ENCODE measurements at places on chromosomes 6 and 20.

DNA sequence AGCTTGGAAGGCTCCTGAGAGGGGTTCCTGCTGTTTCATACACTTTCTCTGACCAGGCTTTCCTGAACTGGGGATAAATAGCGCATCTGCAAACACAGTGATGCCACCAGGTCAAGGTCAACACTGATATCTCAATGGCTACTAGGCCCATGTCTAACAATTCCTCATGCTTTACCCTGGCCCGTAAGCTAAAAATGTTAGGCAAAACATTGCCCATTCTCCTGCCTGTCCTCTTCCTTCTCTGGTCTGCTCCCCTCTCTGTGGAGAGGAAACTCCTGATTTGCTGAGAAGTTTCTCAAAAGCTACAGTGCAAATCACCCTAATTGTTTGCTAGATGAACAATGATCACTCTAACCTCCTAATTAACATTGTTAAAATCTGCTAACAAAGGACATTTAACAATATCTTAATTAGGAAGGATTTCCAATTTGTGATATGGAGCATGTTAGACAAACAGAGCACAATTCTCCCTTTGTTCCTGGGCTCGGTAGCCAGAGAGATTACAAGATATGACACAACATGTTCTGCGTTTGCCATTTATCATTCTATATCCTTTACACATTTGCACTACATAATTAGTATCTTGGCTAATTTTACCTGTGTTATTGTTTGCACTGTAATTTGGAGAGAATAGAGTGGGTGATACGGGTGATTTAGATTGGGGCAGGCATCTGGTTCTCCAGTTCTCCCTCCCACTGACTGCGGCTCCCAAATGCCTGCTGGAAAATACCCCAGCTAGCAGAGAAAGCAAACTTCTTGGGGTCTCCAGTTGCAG is 266.8 kb downstream of the CD83 start:
- DNase-seq, result no peak
- peaks cover 5% of the 10 kb centered on the region for H3K4me1 ChIP-seq
- H3K36me3 ChIP-seq, result no peaks in the 10 kb centered on the region
- H3K27me3 ChIP-seq, result no peaks in the 10 kb centered on the region

DNA sequence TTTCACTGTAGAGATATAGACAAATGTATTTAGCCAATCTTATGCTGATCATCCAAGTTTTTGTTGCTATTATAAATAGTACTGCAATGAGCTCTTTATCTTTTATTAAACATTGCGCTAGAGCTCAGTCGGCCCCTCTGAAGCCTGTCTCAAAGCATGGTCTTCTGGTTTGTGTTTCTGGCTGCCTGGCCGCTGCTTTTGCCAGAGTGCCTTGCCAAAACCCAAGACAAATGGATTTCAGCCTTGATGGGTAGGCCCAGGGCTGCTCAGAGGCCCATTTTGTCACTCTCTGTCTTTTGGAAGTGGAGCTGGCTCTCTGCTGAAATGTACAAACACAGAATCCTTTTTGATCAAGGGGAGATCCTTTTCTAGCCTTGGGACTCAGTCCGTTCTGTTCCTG is 102.9 kb upstream of the KCNG1 start:
- no peak overlapping the region for H3K4me3 ChIP-seq
- DNase-seq, result no peak
- no peaks in the 10 kb centered on the region for H3K36me3 ChIP-seq
- no peak overlapping the region for H3K27ac ChIP-seq

- no peaks in the 10 kb centered on the region for H3K36me3 ChIP-seq
- peak; percentile 85 for DNase-seq
- H3K4me3 ChIP-seq, result no peak overlapping the region
- H3K4me1 ChIP-seq, result no peaks in the 10 kb centered on the region
Observed at GRCh38 chr6:119096721-119097565, 18.5 kb upstream of the FAM184A start.

DNA sequence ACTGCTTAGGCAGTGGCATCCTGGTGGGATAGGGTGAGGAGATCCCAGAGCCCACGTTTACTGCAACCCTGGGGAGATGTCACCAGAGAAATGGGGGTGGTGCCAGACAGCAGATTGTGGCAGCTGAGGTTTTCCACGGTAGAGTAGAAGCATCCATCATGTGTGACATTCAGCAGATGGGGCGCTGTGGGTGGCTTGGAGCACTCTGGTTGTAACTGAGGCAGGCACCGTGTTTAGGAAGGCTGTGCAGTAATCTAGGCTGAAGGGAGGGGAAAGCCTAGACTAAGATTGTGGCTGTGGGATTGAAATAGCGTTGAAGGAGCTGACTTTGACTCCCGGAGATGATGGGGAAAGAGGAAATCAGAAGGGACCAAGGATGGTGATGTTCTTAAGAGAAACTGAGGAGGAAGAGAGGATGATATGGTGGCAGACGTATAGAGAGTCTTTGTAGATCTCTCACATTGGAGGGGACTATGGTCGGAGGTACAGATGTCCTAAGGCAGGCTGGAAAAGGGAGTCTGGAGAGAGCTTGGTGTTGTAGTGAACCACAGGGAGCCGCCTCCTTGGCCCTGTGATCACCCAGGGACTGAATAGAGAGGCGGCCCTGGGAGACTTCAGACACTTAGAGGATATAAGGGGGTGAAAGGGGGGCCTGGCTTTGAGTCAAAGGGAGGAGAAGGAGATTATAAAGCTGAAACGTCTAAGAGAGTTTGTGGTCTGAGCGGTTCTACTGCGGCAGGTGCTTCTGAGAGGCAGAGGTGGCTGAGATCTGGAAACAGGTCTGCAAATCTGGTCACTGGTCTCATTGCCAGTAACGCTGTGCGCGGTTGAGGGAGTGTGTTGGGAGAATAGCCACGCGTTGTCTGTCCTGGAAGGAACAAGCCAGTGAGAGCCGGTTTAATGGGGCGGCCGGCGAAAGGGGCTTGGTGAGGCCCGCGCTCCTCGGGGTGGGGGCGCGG is 792 bp upstream of the MICA start:
- peak overlapping the region; percentile 51 for H3K4me3 ChIP-seq
- H3K36me3 ChIP-seq, result no peaks in the 10 kb centered on the region
- peak overlapping the region; percentile 59 for H3K27ac ChIP-seq
- no peaks in the 10 kb centered on the region for H3K27me3 ChIP-seq

DNA sequence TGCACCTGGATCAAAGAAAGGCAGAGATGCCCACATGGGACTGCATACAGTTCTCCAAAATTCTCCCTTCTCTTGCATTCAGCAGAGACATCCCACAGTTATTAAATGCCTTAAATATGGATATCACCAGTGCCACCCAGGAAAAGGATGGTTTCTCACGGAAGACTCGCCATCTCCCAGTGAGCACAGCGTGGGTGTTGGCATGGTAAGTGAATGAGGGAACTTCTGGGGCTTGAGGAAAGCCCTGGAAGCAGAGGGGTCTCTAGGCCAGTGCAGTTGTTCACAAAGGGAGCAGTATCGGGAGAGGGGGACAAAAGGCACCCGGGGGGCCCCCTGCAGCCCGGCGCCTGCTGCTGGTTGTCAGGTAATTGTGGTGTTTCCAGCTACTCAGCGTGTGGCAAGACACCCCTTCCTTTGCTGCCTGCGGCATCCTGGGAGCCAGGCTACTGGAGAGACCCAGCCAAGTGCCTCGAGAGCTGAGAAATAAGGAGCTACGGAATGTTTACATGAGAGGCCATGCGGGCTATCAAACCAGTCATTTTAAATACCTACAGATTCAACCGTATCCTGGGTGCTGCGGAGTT is 125.4 kb downstream of the PXDC1 start:
- peaks cover 12% of the 10 kb centered on the region for H3K4me1 ChIP-seq
- H3K27me3 ChIP-seq, result no peaks in the 10 kb centered on the region
- H3K27ac ChIP-seq, result no peak overlapping the region
- no peak for DNase-seq
- H3K36me3 ChIP-seq, result no peaks in the 10 kb centered on the region

DNA sequence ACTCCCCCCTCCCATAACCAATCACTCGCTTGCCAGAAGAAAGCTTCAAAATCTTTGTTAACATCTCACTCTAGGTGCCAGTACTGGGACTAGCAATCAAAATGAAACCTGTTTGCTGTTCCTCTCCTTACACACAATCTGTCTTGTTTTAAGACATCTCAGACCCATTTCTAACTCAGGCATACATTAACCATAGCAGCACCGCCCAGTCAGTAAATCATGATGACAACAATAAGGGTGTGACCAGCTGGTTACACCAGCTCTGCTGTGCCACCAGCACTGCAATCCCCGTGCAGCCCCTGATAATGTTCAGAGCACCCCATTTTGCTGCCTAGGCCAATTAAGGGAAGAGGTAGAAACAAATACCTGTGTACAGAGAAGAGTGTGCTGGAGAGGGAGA is 185.2 kb upstream of the TAB2 start:
- no peak overlapping the region for H3K27ac ChIP-seq
- no peak overlapping the region for H3K4me3 ChIP-seq
- peaks cover 15% of the 10 kb centered on the region for H3K4me1 ChIP-seq
- no peak for DNase-seq
